ENCODE measurements at places on chromosomes 16 and 17.

GRCh38 chr16:84967828-84968227 lies 43.5 kb downstream of the ZDHHC7 start:
- DNase-seq, result no peak

- DNase-seq, result no peak
These were observed 70.4 kb downstream of the MMD start for GRCh38 chr17:55351226-55351625.

- no peak for DNase-seq
These were observed 119.6 kb upstream of the ZNF750 start for GRCh38 chr17:82959242-82959930.

DNA sequence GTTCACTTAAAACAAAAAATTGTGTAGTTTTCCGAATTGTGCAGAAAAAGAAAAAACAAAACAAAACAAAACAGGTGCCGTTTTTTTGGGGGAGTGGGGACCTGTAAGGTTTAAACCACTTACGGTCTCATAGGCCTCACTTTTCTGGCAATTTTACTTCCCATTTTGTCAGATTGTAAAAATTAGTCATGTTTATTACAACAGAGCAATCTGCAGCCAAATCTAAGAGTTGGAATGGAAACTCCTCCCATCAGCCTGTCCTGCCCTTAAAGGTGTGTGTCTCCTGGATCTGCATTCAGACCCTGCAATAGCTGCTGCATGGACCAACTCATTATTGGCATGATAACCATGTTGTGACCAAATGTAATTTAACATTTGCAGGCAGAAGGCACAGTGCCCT lies 8.2 kb upstream of the SALL1 start:
- DNase-seq, result no peak

- no peak for DNase-seq
These were observed 197.3 kb downstream of the SOX9 start for GRCh38 chr17:72318131-72318530.

GRCh38 chr17:20797292-20797691 lies 217.8 kb downstream of the CDRT15L2 start:
- no peak for DNase-seq

GRCh38 chr17:68198931-68199836 lies 48.7 kb upstream of the AMZ2 start:
- DNase-seq, result no peak

DNA sequence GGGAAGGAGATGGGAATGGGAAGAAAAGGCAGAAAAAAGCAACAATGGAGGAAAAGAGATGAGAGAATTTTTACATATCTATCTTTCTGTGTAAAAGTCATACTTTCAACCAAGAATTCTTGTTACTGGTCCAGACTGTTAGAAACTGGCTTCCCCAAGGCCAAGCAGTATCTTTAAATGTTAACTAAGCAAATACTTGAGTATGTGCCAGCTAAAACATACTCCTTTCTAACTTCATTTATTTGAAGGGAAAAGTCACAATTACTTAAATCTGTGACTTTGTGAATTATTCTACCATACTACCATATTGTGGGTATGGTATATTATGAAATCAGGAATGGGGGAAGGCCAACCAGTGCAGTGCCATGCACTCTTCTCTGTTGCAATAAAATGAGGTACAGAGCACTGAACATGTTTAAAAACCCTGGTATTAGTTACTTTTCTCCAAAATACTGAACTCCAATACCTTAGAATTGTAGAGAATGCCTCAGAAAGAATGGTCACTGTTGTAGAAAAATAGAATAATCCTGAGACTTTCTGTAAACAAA lies 92.3 kb upstream of the C17orf78 start:
- DNase-seq, result no peak

GRCh38 chr16:49674351-49674851 lies 181.5 kb downstream of the ZNF423 start:
- DNase-seq, result peak; percentile 16

DNA sequence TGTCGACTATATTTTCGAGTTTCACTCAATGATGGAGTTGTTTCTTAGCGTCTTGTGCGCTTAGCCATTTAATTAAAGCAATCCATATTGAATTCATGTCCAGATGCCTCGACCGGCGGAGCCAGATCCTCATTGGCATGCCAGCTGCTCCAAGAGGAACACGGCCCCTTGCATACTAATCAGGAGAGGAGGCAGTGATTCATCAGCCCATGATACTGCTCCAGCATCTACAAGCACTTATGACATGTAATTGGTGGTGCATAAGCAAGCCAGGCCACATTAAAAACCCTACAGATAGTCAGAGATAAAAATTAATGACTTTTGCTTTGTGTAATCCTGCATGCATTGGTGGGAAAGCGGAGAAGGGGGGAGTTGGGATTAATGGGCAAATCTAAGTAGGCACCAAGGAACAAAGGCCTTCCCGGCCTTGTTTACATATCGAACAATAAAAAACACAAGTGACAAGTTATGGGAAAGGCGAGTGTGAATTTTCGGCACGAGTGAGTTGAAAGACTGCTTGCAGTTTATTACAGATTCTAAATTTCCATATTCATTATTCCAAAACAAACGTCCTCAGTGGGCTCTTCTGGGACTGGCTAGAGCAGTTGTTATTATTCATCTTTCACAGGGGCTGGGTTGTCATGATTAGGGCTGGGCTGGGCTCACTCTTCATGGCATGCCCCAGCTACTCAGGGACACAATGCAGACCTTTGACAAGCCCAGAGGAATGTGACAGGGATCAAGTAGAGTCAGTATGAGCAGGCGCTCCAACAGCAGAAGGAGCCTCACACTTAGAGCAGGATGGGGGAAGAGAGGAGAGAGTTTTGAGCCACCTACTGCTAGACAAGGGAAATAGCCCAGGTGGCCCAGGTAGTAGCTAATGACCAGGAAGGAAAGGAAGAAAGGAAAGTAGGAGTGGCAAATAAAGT lies 281.7 kb upstream of the ZFHX3 start:
- DNase-seq, result no peak

DNA sequence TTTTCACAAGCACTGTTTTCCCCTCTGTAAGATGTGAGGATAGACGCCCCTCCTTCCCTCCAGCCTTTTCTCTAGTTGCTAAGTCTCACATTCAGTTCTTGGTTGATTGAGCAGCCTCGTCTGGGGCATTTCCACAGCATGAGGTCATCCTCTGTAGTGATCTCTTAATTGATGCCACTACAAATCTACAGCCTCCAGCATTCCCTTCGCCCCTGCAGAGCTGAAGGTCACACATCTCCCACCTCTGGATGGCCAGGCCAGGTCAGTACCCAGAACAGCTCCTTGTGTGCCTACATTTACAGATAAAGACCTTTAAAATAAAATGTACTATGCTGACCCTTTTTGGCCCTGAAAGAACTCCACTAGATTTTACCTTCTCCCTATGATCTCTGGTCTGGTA lies 32.5 kb upstream of the CDH11 start:
- DNase-seq, result no peak

- DNase-seq, result no peak
These were observed 42.8 kb downstream of the MRC2 start for GRCh38 chr17:62670202-62670821.

DNA sequence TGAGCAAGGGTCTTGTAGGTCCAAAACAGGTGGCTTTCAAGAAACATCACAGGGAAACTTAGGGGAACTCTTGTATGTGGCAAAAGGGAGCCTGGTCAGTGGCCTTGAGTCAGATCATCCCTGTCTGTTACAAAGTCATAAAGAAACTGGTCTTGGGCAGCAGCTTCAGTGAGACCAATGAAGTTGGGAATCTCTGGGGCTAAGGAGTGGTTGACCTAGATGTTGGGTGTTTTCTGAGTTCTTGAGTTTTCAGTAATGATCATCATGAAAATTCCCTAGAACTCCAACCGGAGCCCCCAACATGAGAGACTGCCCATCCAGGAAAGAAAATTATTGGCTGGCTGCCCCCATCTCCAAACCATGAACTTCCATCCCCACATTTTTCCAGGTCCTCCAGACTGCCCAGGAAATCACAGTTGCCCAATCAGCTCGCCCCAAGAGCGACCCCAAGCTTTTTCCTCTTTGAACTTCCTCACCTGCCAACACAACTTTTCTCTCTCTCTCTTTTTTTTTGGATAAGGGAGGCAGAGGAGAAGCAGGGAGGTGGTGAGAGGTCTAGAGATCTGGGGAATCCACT lies 3.9 kb downstream of the CCR7 start:
- no peak for DNase-seq

- DNase-seq, result peak; percentile 73
These were observed 5.7 kb upstream of the BANP start for GRCh38 chr16:87945351-87946042.

- no peak for DNase-seq
These were observed 63.8 kb upstream of the CHMP6 start for GRCh38 chr17:80927791-80928216.

- DNase-seq, result no peak
These were observed 26.4 kb downstream of the ADCY9 start for GRCh38 chr16:4089811-4090301.

- no peak for DNase-seq
These were observed 45.2 kb downstream of the HAPSTR1 start for GRCh38 chr16:9136596-9136995.

DNA sequence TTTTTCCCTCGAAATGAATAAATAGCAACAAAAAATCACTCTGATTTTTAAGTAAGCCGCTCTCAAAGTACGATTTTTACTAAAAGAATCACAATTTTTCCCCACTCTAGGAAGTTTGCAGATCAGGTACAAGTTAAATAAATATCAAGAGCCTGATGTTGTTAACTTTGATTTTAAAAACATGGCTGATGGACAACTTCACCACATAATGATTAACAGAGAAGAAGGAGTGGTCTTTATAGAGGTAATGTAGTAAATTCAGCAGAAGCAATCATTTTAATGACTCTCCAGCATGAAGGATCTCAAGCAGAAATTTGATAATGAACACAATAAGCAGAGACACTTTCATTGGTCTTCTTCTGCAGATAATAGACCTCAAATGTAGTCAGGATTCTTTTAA lies 262.4 kb downstream of the CNTNAP4 start:
- DNase-seq, result no peak

- DNase-seq, result no peak
These were observed 22.5 kb upstream of the SP6 start for GRCh38 chr17:47873200-47874090.

- no peak for DNase-seq
These were observed 1.3 kb downstream of the RASL10B start for GRCh38 chr17:35732806-35733136.

DNA sequence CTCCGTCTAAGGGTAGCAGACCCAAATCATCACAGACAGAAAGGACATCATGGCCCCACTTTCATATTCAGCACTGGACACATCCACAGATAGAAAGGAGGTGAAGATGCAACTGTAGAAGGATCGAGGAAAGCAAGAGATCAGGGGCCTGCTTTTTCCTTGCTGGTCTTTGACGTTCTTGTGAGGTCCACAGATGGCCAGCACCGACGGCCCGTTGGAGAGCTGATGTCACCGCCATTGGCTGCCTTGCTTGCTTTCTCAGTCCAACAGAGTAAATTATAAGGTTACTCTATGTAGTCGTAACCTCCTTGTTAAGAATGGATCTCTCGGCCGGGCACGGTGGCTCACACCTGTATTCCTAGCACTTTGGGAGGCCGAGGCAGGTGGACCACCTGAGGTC lies 5.1 kb upstream of the RBFOX3 start:
- DNase-seq, result no peak

DNA sequence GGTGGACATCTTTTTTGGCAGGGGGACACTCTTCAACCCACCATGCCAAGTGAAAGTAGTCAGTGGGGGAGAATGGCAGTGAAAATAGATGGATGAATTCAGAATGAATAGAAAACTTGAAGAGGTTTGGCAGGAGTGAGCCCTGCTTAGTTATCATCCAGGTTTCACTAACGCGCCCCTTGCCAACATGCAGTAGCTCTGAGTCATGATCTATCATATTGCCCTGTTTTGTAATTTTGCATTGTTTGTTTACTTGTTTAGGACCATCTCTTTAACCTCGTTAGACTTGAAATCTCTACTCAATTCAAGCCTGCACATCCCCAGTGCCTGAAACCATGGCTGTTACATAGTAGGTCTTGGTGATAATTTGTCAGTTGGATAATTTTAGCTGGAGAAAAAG lies 116.7 kb downstream of the RBFOX1 start:
- no peak for DNase-seq

GRCh38 chr16:20598832-20599469 lies 22.8 kb upstream of the ACSM2B start:
- no peak for DNase-seq

GRCh38 chr17:9158544-9159452 lies 137.5 kb downstream of the NTN1 start:
- no peak for DNase-seq

DNA sequence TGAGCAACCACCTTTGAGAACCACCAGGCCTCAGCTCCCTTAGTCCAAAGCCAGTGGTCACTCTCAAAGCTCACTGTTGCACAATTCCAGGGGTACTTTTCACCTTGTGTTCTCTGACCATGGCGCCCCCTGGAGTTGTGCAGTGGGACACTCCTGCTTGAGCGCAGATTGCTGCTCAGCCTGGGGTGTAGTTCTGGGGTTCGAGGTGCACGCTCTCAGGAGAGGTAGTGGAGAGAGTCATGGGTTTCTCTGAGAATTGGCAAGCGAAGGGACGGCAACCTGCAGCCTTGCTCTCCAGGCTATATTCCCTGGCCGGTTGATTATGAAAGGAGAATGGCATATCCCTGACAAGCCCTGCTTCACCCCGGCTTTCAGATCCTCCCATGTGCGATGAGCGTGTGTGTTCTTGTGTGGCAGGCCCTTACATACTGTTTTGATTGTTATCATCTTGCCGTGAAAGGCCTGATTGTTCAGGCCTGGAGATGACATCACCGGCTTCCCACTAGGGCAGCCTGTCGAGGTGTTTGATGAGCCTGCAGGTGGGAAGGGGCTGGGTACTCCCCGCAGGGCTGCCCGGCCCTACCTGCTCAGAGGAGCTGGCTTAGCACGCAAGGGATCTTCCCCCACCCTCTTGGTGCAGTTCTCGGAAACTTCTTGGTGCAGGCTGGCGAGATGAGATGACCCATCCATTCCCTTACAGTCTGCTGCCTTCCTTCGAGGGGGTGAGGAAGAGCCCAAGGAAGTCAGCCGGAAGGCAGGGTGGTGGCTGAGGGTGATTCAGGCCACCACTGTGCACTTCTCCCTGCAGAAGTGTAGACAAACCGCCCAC lies 431.2 kb downstream of the SLC39A11 start:
- no peak for DNase-seq

GRCh38 chr16:49281843-49282642 lies 405 bp upstream of the CBLN1 start:
- no peak for DNase-seq

- DNase-seq, result peak; percentile 67
These were observed 17.9 kb upstream of the COL1A1 start for GRCh38 chr17:50219342-50219741.

- DNase-seq, result no peak
These were observed 187.5 kb upstream of the RPL38 start for GRCh38 chr17:74015990-74016389.

- no peak for DNase-seq
These were observed 574.4 kb upstream of the SOX9 start for GRCh38 chr17:71546419-71546818.
